ENCODE measurements at places on chromosomes 11 and 22.

DNA sequence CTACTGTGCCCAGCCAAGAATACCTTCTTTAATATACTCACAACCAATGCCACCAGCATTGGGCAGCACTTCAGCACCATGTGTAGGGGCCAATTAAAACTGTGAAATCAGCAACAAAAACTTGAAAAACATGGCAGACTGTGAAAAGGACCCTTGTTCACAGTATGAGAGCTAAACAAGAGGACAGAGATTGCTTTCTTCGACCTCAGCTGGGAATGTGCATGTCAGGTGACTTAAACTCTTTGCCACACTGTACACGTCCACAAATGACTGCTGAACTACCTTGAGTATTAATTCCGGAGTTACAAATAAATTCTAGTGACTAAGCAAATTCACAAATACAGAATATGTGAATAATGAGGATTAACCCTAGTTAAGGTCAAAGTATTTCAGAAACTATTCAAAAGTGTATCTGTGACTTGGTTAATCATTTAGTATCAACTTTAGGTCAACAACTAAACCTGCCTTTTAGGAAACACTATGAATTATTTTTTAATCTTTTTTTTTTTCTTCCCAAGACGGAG lies 33.0 kb downstream of the DDX6 start:
- no peak for DNase-seq

- no peak for DNase-seq
These were observed 77.8 kb downstream of the BBOX1 start for GRCh38 chr11:27118371-27118770.

GRCh38 chr11:11510939-11511338 lies 110.9 kb downstream of the GALNT18 start:
- peak; percentile 47 for DNase-seq

DNA sequence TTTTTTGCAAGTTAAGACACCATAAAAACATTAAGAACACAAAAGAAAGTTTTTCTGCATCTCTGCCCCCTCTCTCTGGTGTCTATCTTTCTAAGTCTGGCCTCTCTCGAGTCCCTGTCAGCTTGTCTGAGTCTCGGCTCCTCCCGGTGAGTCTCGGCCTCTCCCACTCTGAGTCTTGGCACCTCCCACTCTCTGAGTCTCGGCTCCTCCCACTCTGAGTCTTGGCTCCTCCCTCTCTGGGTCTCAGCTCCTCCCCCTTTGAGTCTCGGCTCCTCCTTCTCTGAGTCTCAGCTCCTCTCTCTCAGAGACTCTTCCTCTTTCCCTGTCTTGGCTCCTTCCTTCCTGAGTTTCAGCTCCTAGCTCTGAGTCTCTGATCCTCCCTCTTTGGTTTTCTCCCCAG lies 72.5 kb upstream of the AMPD3 start:
- no peak for DNase-seq

GRCh38 chr11:2132874-2133240 lies 6.3 kb downstream of the IGF2 start:
- DNase-seq: no peak

GRCh38 chr11:87976009-87976408 lies 199.2 kb downstream of the RAB38 start:
- DNase-seq: no peak

DNA sequence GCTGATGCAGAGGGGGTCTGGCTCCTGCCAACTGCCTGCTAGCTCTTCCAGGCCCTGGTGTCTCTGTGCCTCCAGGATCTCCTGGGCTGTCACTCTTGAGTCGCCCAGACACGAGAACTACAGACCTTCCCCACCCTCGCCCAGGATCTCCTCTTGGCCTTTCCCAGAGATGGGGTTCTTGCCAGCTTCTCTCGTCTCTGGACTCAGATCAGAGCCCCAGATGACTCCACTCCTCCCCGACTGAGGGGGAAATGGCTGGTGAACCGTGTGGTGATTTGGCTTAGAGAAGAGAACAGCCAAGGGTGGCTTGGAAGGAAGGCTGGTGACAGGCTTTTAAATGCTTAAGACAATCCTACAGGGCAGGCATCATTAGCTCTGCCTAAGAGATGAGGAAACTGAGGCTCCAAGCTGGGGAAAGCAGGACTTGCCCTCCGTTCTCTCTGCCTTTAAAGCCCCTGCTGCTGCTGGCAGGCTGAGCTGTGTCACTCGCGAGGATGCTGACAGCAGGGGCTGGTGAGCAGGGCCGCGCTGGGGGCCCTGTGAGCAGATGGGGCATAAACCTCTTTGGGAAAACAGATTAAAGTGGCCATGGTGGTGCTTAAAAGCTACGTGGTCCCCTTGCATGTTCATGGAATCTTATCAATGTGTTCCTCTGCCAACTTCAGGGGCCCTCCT lies 90.3 kb upstream of the THY1 start:
- no peak for DNase-seq

DNA sequence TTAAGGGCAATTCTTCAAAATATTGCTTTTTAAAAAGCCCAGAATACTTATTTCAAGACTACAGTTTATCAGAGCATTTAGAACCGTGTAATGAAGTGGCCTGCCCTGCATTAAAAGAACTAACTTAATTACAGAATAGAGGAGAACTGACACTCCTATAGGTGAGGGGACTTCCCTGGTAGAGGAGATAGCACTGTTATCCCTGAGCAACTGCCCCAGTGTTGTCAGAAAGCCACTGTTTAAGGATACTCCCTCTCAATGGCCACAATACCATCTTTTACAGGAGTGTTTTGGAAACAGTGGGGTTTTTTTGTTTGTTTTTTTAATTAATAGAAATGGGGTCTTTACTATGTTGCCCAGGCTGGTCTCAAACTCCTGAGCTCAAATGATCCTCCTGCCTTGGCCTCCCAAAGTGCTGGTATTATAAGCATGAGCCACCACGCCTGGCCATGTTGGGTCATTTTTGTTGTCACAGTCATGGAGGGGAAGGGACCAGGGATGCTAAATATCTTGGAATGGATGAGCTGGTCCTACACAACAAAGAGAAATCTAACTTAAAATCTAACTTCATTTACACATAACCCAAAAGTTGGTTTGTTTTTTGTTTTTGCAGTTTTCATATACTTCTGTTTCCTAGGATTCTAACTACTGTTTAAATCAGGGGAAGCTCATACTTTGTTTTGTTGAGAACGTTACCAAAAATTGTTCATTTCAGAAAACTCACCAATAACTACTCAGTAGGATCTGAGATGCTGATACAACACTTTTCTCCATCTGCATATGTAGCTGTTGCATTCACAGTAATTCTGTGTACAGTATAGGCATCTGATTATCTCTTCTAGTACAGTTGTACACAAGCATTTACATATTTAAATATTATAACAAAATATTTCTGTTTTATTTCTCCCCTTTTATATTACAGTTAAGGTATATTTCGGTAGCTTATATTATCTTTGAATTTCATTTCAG lies 8.1 kb downstream of the RPL27A start:
- DNase-seq: no peak

GRCh38 chr22:32494971-32495370 lies 20.4 kb downstream of the FBXO7 start:
- DNase-seq: no peak

- no peak for DNase-seq
These were observed 40.2 kb downstream of the LRP5 start for GRCh38 chr11:68352591-68352990.

DNA sequence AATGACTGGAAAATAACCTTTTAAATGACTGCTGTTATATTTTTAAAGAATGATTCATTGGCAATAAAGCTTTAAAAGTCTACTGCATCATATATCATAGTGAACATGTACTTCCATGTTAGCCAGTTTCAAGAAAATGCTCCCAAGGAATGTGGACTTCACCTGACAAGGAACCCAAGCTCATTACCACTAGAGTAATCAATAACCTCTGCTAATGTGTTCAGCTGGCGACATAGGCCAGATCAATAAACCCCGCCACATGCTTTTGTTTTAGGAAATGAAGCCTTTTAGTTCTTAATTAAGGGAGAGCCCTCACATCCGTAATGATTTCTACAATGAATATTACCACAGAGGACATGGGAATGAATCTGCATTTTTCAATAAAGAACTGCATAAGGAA lies 1219.9 kb upstream of the CNTN5 start:
- no peak for DNase-seq

- DNase-seq: no peak
These were observed 1.8 kb downstream of the CELF1 start for GRCh38 chr11:47551086-47551485.

- no peak for DNase-seq
These were observed 12.3 kb downstream of the SLC16A8 start for GRCh38 chr22:38071421-38072321.

DNA sequence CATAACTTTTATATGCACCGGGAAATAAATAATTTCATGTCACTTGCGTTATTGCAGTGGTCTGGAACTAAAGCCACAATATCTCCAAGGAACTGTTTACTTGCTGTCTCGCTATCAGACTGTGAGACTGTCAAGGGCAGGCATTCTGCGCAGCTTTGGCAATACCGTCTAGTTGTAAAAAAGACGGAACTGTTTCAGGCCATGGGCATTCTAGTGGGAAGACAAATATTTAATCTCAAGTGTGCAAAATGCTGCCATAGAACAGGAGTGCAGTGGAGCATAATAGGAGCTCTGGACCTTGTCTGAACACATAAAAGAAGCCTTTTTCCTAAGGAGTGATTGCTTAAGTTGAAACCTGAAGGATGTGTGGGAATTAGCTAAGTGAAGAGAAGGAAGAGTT lies 53.8 kb downstream of the PACS1 start:
- DNase-seq: no peak

- DNase-seq: no peak
These were observed 15.7 kb upstream of the RASL10A start for GRCh38 chr22:29331213-29331612.

DNA sequence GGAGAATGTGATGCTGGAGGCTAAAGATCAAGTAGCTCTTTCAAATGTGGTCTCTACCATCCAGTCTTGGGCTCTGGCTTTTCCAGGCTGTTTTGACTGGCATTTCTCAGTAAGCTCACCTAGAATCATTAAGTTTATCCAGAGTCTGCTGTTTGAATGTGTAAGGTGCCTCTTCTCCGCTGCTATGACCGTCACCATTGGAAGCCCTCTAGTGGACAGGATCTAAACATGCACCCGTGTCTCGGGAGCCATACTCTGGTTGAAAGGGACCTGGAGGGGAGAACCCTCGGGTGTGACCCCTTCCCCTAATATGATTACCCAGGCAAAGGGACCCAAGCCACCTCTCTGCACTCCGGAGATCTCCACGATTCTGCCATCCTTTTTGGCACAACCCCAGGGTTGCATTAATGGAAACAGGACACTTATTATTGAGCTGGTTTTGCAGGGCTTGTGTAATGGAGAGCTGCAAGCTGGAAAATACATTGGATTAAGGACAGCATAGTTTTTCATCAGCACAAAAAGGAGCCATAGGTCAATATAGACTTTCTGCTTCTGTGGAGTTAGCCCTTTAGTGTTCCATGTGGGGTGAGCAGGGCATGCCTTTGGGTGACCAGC lies 191.0 kb upstream of the LARGE1 start:
- peak; percentile 20 for DNase-seq

DNA sequence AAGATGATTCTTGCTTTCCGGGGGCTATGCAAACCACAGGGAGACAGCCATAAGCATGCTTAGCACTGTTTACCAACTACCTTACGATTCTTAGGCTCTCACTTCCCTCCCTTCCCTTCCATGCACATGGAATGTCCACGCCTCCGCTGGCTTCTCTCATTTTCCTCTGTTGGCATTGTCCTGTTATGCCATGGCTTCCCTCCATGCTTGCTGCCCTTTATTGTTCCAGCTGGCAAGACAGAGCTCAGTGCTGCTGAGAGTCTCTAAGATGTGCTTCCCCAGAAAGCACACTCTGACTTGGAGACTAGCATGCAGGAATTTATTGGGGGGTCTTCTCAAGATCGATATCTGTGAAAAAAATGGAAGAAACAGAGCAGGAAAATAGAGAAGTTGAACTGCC lies 379.2 kb downstream of the NELL1 start:
- no peak for DNase-seq

DNA sequence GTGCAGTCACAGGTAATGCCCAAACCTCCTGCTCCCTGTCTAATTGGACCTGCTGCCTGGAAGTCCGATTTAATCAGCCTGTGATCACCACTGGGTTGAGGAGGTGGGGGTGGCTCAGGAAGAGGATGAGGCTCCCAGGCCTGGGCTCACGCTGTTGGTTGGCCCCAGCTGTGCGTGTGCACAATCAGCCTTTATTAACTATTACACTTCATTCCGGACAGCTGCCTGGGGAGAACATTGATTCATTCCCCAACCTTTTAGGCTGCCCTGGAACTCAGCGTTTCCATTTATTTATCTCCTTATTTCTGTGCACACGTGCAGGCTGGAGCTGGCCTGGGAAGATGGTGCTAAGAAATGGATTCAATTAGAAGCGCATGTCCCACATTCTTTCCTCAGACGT lies 123.4 kb downstream of the DSCAML1 start:
- no peak for DNase-seq

GRCh38 chr22:50267591-50268390 lies 2.4 kb downstream of the MAPK11 start:
- DNase-seq: no peak

DNA sequence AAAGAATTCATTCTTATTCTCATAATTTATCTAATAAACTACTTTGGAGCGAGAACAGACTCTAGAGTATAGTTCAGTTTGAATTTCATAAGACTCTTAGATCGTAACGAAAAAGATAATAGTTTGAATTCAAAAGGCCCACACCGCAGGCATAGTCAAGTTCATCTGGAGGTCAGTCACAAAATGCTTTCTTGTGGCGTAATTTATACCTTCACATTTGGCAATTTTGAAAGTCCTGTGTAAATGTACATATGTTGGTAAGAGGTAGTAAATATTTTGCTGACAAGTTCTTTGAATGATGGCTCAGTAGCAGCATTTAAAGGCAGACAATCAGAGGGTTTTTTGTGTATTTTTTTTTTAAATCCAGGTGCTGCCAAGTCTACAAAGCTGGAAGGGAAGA lies 88.1 kb downstream of the TEAD1 start:
- no peak for DNase-seq

DNA sequence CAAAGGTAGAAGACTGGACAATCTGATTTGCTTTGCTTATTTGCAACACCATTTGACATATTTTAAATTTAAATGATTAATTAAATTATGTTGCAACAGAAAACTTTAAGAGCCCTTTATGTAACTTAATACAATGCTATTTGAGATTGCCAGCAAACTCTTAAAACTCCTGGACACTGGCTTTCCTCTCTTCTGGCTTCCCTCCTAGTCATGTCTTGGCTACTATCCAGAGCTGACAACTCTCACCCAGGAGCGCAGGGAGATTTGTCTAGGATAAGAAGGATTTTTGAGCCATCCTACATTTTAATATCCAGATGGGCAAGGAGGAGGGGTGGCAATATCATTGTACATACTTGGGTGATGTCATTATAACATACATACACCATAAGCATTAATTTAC lies 134.3 kb downstream of the ELP4 start:
- DNase-seq: no peak

GRCh38 chr22:36147196-36147791 lies 13.3 kb downstream of the APOL3 start:
- peak; percentile 9 for DNase-seq

All from neuronal stem cell (in vitro differentiated cells).